ENCODE measurements at places on chromosomes 7 and 10.

GRCh38 chr10:88707429-88708155 is 1.5 kb downstream of the LIPK start:
- DNase-seq: no peak

- DNase-seq: no peak
These were observed 62.4 kb downstream of the LSM5 start for GRCh38 chr7:32427769-32428291.

GRCh38 chr10:129945064-129945463 is 19.0 kb downstream of the EBF3 start:
- no peak for DNase-seq

DNA sequence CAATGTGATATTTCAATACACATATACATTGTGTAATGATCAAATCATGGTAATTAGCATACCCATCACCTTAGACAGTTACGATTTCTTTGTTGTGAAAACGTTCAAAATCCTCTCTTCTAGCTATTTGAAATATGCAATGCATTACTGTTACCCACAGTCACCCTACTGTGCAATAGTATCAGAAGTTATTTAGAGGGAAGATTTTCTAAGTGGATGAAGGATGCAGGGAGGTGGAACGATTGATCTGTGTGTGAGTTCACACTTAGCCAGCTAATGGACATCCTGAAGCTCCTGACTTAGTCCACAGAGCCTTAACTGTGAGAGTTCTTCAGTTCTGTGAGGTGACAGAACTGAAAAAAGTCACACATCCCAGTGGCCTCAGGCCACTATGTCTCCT is 97.2 kb upstream of the LAMB4 start:
- no peak for DNase-seq

DNA sequence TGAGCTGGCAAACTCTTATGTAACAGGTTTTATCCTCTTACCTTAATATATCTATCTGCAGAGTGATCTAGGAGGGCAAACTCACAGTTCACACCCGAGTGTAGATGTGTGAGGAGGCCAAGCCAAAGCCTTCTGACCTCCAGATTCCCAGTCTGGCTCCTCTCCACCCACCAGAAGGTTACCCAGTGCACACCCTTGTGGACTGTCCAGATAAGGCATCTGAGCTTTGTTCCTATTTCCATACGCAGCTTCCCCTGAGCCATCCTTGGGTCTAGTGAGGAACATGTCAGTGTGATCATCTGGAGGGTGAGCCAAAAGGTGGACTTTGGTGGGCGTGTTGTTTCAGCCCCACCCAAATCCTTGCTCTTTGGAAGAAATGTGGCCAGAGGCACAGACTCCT is 203.0 kb upstream of the MEOX2 start:
- DNase-seq: no peak

DNA sequence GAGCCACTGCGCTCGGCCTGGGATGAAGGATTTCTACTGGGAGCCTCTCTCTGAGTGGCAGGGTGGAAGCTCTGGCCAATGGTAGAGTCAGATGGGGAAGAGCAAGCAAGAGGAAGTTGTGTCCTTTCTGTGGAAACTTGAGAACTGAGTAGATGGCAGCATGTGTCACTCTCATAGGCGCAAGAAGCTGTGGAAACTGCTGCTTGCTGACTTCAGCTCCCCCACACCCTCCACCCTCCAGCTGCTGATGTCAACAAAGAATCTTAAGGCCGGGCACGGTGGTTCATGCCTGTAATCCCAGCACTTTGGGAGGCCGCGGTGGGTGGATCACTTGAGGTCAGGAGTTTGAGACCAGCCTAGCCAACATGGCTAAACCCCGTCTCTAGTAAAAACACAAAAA is 39.8 kb upstream of the SRGN start:
- no peak for DNase-seq

All from thoracic aorta (tissue), 2 donors.